ENCODE measurements at places on chromosomes 11 and 22.

DNA sequence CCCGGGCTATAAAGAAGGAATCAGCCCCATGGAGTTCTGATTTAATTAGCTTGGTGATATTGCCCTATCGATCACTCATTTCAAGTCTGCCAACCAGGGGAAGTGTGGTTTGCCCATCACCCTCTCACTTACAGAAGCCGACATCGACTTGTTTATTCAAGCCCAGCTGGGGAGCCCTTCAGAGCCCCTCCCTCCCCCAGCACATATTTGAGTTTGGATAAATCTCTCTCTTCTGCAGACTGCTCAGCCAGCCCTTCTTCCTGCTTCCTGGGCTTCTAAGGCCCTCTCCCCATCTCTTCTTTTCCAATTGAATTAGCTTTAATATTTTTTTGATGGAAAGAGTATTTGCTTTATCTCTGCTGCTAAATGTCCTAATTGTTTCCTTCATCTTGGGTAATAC, 299.0 kb downstream of the MIAT start:
- no peak for DNase-seq

DNA sequence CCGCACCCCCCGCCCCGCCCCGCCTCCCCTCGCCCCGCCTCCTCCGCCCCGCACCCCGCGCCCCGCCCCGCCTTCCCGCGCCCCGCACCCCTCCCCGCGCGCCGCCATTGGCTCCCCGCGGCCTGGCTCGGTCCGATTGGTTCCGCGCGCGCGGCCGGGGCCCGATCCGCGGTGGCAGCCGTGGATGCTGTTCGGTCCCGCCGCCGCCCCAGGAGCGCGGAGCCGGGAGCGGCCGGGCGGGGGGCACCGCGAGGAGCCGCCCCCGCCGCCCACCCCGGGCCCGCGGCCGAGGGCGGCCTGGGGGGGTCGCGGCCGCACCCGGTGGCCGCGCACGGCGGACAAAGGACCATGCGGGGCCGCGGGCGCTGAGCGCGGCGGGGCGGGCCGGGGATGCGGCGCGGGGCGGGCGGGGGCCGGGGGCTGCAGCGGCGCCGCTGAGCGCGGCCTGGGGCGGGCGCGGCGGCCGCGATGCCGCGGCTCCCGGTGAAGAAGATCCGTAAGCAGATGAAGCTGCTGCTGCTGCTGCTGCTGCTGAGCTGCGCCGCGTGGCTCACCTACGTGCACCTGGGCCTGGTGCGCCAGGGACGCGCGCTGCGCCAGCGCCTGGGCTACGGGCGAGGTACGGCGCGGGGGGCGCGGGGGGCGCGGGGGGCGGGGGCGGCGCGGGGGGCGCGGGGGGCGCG, at the start of gene B4GALNT4:
B4GALNT4 (plus strand) TSS at position 164 of the 683 bp plus-strand sequence; CDS start at position 469, 305 bp downstream.
- no peak for DNase-seq

DNA sequence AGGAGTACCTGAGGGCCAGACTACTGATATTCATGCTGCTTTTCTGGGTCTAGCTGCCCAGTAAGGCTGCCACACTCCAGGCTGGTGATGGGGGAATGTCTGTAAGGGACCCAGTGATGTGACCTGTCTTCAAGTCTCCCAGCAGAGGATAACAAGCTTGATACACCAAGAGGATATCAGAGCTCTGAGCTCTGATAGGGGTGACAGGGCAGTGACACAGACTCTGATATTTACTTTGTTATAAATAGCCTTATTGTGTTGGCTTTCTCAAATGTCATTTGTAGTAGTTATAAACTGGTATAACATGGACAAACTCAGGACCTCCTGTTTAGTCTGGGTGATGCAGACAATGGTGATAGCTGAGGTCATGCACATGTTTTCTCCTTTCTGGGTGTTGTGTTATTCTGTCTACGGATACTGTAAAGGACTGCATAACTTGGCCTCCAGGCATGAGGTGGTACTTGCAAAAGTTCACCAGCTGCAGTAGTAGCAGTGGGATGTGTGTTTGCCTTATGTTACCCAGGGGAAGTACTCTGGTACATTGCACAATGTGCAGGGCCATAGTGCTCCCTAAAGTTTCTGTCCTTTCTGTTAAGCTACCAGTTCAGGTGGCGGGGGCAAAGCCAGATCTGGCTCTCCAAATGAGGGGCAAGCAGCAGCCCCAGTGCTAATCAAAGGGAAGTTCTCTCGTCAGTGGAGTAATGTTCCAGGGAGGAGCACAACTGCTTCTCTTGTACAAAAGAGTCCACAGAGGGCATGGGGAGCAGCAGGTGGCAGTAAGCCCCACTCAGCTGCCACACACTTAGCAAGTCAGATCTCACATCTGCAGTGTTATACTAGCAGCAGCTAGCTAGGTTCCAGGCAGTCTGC, 812.2 kb downstream of the JRKL start:
- DNase-seq: no peak

- no peak for DNase-seq
Measured at GRCh38 chr11:108961095-108961494, 296.2 kb downstream of the DDX10 start.

GRCh38 chr11:133635244-133635739, 103.0 kb upstream of the OPCML start:
- DNase-seq: no peak

- DNase-seq: no peak
Measured at GRCh38 chr11:72886619-72887018, 72.4 kb downstream of the ATG16L2 start.

DNA sequence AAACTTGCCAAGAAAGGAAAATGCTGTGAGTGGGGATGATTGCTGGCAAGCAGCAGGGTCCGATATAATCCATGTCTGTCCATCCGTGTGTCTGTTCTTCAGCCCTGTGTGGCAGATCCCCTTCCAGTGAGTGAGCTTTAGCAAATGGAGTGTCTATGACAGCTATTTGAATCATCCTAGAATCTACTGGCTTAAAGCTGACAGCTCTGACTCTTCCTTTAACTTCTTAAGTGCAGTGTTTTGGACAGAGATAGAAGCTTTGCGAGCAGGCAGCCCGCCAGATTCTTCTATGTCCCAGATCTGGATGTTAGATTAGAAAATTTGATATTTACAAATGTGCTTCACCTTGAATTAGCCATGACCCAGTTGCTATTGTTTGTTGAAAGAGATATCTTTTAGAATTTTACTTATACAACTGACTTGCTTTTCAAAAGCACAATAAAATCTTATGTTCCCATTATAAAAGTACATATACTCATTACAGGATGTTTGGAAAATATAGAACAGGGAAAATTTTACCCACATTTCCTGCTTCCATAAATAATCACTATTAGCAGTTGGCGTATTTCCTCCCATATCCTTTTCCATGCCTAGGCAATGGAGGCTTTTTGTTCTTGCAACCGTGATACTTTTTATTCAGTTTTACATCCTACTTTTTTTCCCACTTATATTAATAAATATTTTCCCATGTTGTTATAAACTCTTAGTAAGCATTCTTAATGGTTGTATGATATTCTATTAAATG, 124.5 kb downstream of the COMMD9 start:
- DNase-seq: no peak

Measured in coronary artery (tissue), 2 donors.